CD4-positive, alpha-beta T cell treated with Interferon gamma for 1 hour (primary cell): ENCODE measurements at places on chromosomes 7 and 10.

DNA sequence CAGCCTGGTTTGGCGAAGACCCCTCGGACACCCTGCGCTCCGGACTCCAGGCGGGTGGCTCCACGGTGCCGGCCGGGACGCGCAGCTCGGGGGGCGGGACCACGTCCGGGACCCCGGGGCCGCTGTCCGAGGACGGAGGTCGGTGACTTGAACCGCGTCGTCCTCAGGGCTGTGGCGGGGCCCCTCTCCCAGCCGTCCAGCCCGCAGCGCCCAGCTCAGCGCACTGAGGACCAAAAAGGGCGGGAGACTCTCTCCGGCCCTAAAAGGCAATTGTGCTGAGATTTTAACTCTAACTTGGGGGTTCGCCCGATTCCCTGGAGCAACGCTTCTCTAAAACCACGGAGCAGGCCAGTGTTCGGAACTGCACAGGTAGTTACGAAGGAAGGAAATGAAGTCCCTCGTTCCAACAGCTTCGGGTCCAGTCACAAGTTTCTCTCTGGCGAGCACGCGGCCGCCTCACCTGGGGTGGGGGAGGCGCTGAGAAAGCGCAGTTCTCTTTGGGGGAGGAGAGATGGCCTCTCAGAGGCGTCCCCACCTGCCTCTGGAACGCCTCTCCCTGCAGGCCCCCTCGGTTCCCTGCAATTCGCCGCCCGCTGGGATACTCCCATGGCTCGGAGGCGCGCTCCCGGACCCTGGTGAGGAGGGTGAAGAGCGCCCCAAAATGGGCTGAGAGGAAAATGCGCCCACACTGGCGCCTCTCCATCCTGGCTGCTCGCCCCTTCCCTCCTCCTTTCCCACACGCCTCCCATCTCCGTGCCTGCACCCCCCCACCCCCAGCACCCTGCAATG is 352.7 kb downstream of the DNAJB6 start:
- DNase-seq = no peak

DNA sequence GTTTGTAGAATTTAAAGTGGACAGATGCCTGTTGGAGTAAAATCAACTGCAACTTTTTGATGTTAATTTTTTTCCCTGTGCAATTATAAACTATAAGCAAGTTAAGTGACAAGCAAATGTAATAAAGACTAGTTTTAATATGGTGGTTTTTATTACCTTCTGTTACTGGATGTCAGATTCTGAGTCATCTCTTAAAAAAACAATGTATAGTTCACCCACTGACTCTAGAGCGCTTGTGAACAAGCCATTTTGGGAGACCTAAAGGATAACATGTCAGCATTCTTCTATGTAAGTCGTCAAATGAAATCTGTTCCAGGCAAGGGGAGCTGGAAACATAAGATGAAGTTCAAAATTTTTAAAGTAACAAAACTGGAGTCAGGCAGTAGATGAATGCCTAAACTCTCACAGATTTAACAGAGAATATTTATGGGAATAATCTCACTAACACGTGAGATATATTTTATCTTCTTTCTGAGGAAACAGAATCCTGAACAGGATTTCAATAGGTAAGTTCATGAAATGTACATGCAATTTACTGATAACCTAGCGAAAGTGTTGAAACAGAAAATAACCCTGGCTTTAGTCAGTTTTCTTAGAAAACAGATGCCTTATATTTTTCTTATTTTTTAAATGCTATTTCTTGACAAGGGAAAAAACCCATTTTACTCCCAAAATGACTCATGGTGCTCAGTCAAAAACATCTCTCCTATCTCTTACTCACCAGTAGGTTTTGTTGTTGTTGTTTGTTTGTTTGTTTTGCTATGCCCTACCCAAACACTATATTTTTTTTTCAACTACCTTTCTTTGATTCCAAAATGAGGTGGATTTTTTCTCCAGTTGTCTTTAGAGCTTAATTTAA is 91.7 kb downstream of the SLC39A12 start:
- DNase-seq = no peak

GRCh38 chr7:67564959-67565358 is 568.3 kb downstream of the TYW1 start:
- no peak for DNase-seq

DNA sequence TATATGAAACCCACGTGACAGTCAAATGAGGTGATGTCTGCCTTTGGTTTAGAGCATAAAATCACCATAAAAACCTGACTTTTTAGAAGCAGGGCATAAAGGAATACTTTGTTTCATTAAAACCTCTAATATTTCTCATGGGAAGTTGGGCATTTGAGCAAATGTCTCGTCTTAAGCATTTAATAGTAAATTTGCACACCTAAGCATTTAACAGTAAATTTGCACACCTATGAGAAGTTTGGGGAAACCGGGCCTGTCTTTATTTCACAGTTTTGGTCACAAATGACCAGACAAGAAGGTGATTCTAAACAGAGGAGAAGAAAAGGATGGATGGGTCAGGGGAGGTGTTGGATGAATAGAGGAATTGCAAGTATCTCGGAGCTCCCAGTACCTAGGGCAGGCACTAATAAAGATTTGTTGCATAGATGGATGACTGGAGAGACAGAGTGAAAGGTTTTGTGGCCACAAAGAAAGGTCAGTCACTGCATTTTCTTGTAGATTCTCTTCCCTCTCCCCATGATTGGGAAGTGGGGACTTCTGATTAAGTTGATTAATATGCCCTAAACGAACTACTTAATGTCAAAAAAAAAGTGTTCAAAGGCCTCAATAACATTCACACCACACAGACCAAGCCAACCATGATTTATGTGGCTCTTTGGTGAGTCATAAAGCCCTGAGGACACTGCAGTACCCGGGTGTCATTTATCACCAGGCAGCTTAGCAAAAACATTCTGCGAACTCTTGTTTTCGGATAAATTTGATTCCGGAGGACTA is 158.2 kb downstream of the SPAG6 start:
- DNase-seq = no peak

DNA sequence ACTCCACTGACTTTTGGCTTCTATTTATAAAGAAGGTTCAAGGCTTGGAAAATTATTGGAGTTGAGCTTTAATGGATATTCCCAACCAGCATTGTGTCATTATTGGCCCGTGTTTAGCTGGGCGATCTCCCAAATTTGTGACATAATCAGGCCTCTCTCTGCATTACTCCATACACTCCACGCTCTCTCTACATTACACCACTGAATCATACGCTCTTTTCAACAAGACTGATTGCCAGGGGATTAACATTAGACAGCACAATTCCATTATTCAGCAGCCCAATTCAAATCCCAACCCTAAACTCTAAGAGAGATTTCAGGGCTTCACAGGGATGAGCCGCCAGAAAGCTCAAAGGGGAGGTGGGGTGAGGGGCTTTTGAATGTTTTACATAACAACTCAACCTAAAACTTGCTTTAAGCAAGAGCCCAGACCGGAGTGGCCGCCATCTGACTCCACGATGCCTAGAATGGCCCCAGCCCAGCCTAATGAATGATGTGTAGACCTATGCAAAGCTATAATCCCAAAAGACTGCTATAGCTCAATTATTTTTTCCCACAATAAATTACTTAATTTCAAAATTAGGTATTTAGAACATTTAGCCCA is 61.8 kb downstream of the FGFR2 start:
- DNase-seq = no peak

DNA sequence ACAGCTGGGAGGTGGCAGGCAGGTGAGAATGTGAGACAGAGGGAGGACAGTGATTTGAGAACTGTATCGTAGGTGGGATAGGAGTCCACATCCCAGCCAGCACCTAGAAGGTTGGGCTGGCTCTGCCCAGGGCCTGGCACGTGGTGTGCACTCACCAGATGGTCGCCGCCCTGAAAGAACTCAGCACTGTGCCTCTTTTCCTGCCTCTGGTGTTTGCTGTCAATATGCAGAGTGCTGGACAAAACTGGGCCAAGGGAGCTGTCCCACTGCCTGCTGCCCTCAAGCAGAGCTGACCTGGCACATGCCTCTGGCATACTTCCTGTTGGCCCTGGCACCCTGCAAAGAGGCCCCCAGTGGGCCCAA is 36.8 kb downstream of the CHST3 start:
- no peak for DNase-seq

- no peak for DNase-seq
Measured at GRCh38 chr7:18610331-18610948, 114.9 kb downstream of the HDAC9 start.

DNA sequence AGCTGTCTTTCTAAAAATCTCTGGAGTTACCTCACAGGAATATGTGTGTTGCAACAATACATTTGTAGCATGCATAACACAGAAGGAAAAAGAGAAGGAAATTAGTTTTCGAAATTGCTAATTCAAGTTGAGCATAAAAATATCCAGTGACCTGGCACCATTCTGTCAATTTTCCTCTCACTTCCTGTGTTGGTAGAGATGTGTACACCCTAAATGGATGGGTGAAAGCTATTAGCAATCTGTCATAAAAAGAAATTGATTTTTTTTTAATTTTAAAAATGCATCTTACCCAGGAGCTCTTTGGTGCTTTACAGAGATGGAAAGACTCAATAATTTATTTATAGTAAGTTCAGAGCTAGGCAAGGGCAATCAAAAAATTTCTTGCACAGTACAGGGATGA is 333.3 kb upstream of the TMEM229A start:
- no peak for DNase-seq
